Stimulated activated CD4-positive, alpha-beta T cell treated with anti-CD3 and anti-CD28 coated beads, Interleukin-12 subunit alpha, Interleukin-12 subunit beta, amount 100 ng/mL, for 48 hours (primary cell): ENCODE measurements at places on chromosomes 12 and 14.

DNA sequence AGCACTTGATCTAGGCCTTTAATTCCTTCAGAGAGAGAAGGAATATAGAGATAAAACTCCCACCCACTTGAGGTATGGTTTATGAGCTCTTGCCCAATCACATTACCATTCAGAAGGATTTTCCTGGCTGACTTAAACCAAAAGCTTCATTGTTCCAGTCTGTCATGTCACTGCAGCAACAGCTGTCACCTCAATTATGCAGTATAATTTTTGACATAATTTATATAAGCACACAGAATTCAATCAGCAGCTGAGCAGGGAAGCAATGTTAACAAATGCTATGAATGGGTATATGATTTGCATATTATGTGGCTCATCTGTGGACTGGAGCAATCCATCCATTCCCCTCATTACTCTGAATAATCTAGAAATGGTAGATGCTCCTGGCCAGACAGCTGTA, 40.3 kb downstream of the CBX5 start:
- no peak for DNase-seq

- no peak for DNase-seq
Measured at GRCh38 chr14:97074456-97074855, 277.3 kb downstream of the VRK1 start.

DNA sequence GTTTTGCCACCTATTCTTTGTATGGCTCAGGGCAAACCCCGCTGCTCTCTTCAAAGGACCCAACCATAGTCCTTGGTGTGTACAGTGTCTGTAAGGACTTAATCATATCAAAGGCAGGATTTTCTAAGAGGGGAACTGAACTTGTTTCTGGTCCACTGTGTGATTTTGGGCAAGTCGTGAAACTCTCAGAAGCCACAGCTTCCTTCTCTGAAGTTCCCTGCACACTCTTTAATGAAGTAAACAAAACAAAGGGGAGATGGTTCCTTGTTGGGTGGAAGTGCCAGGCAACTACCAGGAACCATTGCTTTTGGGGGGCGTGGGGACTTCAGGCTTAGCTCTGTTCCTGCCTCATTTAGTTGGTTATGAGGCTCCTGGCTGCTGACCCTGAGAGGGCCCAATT, 152.4 kb downstream of the VRK1 start:
- no peak for DNase-seq

DNA sequence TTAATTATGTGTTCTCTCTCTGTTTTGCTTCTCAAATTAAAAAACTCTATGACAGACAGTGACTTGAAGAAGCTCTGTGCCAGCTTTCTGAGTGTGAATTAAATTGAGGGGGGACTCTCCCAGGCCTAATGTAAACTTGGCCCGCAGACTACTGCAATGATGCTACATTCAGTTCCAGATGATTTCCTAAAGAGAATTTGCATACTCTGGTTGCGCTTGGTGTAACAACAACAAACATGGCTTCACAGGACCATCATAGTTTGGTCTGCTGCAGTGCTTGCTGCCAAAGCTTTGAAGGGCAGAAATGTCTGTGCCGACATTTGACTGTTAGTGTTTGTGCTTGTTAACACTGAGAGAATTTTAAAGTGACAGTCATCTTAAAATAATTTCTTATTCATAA, 25.0 kb downstream of the CFAP54 start:
- DNase-seq, result no peak

GRCh38 chr12:592024-592505, 71.2 kb downstream of the NINJ2 start:
- DNase-seq, result no peak

- no peak for DNase-seq
Measured at GRCh38 chr12:121365416-121366062, 13.3 kb upstream of the ANAPC5 start.

GRCh38 chr12:44696542-44696941, 179.6 kb downstream of the NELL2 start:
- no peak for DNase-seq

- no peak for DNase-seq
Measured at GRCh38 chr12:49985981-49986380, 13.2 kb downstream of the AQP6 start.

GRCh38 chr14:32620303-32620702, 291.2 kb downstream of the AKAP6 start:
- no peak for DNase-seq

DNA sequence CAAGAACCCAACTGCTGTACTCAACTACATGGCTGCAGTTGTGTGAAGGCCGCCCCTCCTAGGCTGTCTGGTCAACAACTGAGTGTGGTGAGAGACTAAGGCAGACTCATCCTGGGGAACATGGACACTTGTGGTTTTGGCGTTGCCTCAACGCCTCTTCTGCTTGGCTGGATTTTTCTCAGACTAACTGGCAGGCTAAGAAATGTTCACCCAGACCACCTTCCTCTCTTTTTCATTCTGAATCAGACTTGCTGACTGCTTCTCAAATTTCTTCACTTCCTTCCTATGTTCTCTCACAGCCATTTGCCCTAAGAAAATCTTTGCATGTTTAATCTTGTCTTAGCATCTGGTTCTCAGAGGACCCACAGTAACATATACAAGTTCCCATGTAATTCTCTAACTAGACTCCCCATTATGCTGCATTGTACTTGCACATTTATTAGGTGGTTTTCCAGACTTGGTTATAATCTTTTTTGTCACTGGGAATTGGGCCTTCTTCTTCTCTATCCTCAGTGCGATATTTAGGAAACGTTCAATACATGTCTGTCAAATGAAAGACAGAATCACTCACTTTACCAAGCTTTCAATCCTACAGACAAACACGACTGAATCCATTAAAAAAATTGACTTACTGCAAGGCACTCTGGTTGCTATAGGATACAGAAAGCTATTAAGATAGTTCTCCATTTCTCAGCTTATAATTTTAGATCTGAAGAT, 327.6 kb downstream of the CCER1 start:
- no peak for DNase-seq

GRCh38 chr12:12016284-12017100, 54.2 kb upstream of the BCL2L14 start:
- DNase-seq, result no peak

- no peak for DNase-seq
Measured at GRCh38 chr14:76007852-76008251, 22.3 kb downstream of the IFT43 start.

GRCh38 chr14:61695695-61696527, 598 bp downstream of the HIF1A start:
- DNase-seq, result peak; percentile 38

DNA sequence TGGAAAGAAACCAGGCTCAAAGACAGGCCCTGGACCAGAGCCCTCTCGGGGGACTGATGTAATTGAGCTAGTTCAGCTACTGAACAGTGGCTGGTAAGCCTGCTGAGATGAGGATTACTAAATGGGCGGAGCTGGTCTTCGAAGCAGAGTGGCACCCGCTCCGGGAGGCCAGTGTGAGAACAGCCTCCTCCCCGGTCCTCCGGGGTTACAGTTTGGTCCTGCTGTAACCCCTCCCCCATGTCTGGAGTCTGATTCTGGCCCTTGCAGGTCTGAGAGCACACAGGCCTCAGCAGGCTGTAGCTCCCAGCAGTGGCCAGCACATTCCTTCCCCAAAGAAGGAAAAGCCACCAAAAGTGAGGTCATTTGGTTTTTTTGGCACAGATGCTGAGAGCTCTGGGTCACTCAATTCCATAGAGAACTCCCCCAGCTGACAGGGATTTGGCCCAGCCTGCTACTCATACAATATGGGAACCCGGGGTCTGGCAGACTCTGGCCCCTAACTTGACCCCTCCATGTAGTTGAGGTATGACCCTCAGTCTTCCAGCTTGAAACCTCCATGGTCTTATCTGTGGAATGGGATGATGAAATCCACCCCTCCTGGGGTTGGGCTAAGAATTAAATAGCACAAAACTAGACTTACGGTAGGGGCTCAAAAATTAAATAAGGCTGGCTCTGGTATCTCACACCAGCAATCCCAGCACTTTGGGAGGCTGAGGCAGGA, 39.0 kb downstream of the ACTN1 start:
- DNase-seq, result no peak

- no peak for DNase-seq
Measured at GRCh38 chr12:50524621-50525020, 19.8 kb downstream of the DIP2B start.

DNA sequence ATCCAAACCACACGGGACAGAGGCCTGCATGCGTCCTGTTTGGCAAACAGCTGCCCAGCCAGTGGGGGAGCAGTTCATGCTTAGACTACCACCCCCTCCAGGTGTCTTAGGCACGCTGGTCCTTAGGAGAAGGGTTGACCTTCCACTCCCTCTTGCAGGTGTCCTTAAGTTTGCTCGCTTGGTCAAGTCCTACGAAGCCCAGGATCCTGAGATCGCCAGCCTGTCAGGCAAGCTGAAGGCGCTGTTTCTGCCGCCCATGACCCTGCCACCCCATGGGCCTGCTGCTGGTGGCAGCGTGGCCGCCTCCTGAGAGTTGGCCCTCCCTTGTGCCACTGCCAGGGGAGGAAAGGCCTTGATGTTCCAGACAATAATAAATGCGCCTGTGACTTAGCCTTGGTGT, 1.8 kb downstream of the C12orf57 start:
- DNase-seq, result no peak

DNA sequence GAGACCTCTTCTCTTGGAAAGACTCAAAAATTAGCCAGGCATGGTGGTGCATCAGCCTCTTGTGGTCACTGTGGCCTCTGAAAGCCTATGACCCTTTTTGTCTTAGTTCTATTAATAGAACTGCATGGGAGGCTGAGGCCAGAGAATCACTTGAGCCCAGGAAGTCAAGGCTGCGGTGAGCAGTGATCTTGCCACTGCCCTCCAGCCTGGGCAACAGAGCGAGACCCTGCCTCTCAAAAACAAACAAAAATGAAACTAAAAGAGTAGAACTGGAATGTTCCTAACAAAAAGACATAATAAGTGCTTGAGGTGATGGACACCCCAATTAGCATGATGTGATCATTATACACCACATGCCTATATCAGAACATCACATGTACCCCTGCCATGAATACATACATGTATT, 197.0 kb upstream of the EEA1 start:
- DNase-seq, result no peak

DNA sequence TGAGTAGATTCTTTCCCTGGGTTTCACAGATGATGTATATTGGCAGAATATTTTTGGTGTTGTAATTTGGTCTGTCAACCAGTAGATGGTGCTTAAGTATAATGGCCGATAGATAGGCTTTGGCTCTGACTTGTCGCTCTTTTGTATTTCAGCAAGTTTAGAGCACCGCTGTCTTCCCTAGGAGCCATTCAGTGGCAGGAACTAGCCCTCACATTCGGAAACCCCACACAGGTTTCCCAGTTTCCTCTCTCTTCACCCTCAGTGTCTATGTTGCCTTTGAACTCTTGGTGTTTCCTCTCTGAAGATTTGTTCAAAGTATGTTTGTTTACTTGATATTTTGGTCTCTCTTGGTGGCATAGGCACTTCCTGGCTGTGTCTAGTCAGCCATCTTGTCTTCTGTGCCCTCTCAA, 102.2 kb downstream of the GPHN start:
- no peak for DNase-seq

DNA sequence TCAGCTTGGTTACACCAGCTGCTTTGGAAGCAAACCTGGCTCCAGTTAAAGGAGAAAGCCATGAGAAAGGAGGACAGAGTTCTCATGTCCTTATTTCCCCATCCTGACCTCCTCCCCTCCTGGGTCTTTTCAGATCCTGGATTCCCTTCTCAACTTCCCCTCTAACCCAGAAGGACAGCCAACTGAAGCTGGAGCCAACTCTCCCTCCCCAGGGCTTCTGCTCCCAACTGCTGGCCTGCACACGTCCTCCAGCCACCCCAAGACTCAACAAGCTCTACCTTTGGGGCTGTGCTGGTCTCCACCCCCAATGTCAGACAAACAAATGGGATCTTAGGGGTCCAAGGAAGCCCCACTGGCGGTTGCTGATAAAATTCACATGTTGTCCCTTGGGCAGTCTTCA, 651.1 kb upstream of the TBX3 start:
- DNase-seq, result no peak

DNA sequence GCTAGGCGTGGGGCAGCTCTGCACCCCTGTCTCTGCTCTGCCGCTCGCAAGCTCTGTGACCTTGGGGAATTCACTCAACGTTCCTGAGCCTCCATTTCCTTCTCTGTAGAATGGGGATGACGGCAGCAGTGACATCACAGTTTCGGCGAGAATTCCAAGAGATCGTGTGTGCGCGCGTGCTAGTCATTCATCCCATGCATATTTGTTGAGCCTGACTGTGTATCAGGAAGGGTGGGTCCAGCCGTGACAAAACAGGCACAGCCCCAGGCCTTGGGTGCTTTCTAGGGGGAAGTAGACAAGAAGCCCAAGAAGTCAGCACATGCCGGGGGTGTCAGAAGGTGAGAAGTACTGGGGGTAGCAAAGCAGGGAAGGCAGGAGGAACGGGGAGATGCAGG, 145.6 kb upstream of the NCOR2 start:
- DNase-seq, result no peak

- DNase-seq, result no peak
Measured at GRCh38 chr12:8996682-8997405, 7.5 kb downstream of the KLRG1 start.

DNA sequence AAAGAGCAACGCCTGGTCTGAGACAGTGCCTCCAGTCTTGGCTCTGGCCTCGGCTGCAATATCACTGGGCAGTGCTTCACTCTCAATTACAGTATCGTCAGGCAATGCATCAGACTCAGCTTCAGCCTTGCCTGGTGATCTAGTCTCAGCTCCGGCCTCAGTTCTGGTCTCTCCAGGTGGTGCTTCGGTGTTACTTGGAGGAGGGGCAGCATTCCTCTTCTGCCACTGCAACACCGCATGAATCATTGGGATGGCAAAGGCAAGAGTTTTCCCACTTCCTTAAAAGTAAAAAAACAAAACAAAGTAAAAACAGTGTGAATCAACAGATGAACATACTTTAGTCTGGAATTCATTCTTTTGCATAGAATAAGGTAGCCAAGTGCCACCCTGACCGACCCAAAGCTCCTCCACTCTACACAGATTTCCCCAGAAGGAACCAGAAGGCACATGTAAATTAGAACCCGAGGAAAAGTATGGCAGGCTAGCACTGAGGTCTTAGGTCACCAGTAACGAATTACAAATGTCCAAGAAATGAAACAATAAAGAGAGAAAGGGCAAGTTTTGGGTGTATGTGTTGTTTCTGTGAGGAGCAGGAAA, 18.6 kb downstream of the DDX24 start:
- DNase-seq, result no peak

- no peak for DNase-seq
Measured at GRCh38 chr14:79972230-79972629, 239.1 kb downstream of the DIO2 start.

DNA sequence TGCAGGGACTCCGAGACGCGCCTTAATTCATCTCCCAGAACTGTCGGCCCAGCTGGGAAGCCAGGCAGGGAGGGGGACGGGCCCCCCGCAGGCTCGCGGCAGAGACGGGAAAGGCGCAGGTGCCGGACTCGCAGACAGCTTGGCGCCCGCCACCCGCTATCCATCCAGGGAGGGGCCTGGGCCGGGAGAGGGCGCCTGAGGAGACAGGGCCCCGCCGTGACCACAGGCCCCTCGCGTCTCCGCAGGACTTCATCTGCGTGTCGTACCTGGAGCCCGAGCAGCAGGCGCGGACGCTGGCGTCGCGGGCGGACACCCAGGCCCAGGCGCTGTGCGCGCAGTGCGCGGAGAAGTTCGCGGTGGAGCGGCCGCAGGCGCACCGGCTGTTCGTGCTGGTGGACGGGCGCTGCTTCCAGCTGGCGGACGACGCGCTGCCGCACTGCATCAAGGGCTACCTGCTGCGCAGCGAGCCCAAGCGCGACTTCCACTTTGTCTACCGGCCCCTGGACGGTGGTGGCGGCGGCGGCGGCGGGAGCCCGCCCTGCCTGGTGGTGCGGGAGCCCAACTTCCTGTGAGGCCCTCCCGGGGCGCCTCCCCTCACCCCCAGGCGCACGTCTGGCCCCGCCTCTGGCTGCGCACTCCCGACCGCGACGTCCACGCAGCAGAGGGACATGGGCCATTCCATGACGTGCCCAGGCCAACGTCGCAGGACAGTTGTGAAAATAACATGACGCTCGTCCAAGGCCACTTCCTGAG, 60.6 kb downstream of the LGMN start:
- DNase-seq, result no peak
